ENCODE measurements at places on chromosomes 7 and 10. TPM values are rescaled to one million over a fixed set of nuclear protein-coding genes. Genes with fewer than 3 reads are reported as not detected.
A peak's percentile ranks its signal among the peaks of the same experiment; 100 is the strongest.

- no peaks in the 10 kb centered on the region for H3K4me1 ChIP-seq
- H3K36me3 ChIP-seq = no peaks in the 10 kb centered on the region
- no peak overlapping the region for H3K4me3 ChIP-seq
- no peaks in the 10 kb centered on the region for H3K27me3 ChIP-seq
- DNase-seq = no peak
- no peak overlapping the region for H3K27ac ChIP-seq
Measured at GRCh38 chr10:7045891-7046599, 364.8 kb downstream of the SFMBT2 start.

DNA sequence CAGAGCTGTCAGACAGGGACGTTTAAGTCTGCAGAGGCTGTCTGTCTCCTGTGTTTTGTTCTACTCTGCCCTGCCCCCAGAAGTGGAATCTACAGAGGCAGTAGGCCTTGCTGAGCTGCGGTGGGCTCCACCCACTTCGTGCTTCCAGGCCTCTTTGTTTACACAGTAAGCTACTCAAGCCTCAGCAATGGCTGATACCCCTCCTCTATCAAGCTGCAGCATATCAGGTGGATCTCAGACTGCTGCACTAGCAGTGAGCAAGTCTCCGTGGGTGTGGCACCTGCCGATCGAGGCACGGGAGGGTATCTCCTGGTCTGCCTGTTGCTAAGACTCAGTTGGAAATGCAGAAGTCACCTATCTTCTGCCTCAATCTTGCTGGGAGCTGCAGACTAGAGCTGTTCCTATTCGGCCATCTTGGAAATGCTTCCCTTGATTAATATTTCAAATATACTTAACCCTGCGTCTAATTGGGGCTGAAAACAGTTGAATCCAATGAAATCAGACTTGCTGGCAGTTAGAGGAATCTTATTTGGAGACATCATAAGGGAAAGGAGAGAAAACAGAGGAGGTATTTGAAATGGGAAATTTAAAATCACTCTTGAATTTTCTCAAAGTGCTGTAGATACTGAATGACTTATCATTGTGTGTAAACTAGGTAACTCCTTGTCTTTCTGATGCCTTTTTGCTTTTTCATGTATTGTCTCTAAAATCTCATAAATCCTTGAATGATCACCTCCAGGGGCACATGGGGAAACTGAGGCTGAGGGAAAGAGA lies 13.8 kb upstream of the CYP3A5 start:
- H3K27me3 ChIP-seq = no peaks in the 10 kb centered on the region
- H3K27ac ChIP-seq = no peak overlapping the region
- no peak for DNase-seq
- H3K36me3 ChIP-seq = no peaks in the 10 kb centered on the region
- H3K4me1 ChIP-seq = no peaks in the 10 kb centered on the region
- H3K4me3 ChIP-seq = no peak overlapping the region

- H3K27ac ChIP-seq = no peak overlapping the region
- H3K27me3 ChIP-seq = no peaks in the 10 kb centered on the region
- H3K4me3 ChIP-seq = no peak overlapping the region
- DNase-seq = no peak
Measured at GRCh38 chr10:114982989-114983388, 45.0 kb downstream of the TRUB1 start.

- H3K27ac ChIP-seq = no peak overlapping the region
- H3K4me1 ChIP-seq = no peaks in the 10 kb centered on the region
- no peak for DNase-seq
- no peaks in the 10 kb centered on the region for H3K27me3 ChIP-seq
- H3K36me3 ChIP-seq = no peaks in the 10 kb centered on the region
Measured at GRCh38 chr10:1664333-1664964, 72.9 kb downstream of the ADARB2 start.

DNA sequence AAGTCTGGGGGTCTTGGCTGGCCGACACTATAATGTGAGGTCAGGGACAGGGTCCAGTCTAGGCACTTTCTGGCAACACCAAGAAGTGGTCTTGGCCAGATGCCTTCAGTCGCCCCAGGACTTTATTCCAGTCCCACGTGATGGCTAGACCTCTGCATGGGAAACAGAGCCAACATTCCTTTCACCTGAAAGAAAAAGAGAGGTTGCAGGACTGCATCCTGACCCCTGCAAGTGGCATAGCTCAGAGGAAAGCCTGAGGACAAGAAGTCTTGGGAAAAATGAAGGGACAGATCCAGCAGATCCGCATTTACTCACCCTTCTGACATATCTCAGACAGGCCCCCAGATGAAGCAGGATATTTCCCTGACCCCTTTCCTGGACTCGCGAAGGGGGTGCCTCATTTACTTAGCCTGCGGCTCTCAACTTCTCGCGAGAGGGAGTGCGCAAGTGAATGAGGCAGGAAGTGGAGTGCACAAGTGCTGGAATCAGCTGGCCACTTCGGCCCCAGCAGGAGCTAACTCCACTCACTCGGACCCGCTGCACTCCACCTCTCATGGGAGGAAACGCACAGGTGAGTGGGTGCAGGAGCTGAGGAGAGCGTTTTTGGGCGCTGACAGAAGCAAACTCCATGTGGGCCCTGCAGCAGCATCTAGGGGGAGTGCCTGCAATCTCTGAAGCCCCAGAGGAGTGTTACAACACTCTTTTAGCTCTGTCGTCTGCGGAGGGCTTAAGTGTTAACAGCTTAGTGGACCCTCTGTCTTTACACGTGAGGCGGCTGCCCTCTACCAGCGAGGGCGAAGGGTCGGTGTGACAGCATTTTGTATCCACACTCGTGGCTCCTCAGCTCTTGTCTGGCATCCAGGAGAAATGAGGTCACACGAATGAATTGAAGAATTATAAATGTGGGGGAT lies 916.2 kb upstream of the GHITM start:
- DNase-seq = no peak
- no peak overlapping the region for H3K27ac ChIP-seq
- no peak overlapping the region for H3K4me3 ChIP-seq
- H3K27me3 ChIP-seq = no peaks in the 10 kb centered on the region

- H3K27me3 ChIP-seq = no peaks in the 10 kb centered on the region
- H3K4me3 ChIP-seq = no peak overlapping the region
- H3K4me1 ChIP-seq = peaks cover 25% of the 10 kb centered on the region
- peak overlapping the region; percentile 78 for H3K27ac ChIP-seq
- peak; percentile 18 for DNase-seq
- H3K36me3 ChIP-seq = no peaks in the 10 kb centered on the region
Measured at GRCh38 chr7:37352974-37353948, 95.4 kb downstream of the ELMO1 start.

DNA sequence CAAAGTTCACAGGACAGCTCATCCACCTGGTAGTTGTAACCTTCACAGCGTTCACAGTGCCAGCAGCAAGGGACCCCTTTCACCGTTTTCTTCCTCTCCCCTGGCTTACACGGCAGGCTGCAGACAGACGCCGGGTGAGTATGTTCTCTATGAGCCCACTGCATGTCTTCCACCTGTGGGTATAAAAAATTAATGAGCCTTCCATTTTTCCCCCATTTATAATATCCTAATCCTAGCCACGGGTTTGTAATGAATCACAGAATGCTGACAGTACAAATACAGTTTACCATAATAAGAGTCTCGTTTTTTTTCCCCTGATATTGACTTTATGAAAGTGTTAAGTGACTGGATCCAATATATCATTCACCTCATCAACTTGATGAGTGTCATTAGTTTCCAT lies 719.0 kb downstream of the GRM8 start:
- no peak overlapping the region for H3K27ac ChIP-seq
- DNase-seq = no peak
- H3K27me3 ChIP-seq = no peaks in the 10 kb centered on the region
- H3K4me1 ChIP-seq = no peaks in the 10 kb centered on the region
- no peak overlapping the region for H3K4me3 ChIP-seq
- H3K36me3 ChIP-seq = no peaks in the 10 kb centered on the region

GRCh38 chr10:125152450-125153368 lies 7.7 kb downstream of the CTBP2 start:
- DNase-seq = no peak
- peak overlapping the region; percentile 97 for H3K27ac ChIP-seq
- peaks cover 87% of the 10 kb centered on the region for H3K4me1 ChIP-seq

DNA sequence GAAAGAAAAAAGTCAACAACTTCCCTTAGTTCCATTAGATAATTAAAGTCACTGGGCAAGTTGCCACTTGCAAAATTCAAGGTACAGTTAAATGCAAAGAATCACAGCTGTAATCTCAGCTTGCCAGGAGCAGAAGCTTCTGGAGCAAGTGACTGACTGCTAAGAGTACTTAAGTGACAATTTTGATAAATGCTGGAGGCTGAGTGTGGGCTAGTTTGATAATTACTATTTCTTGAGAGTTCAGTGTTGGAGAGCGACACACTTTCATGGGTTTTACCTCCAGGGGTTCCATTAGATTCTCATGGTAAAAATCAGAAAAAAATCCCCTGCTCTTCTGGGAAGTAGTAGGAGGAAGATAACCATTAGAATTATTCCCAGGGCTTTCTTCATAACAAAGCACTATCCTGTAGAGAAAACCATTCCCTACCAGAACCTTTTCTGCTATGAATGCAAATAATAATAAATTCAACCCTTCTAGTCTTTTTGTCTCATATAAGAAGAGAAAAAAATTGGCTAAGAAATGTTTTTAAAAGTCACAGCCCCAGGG lies 486.3 kb downstream of the POM121L12 start:
- H3K4me1 ChIP-seq = no peaks in the 10 kb centered on the region
- no peak overlapping the region for H3K4me3 ChIP-seq
- no peaks in the 10 kb centered on the region for H3K36me3 ChIP-seq
- no peak overlapping the region for H3K27ac ChIP-seq

- H3K4me1 ChIP-seq = no peaks in the 10 kb centered on the region
- H3K27ac ChIP-seq = no peak overlapping the region
- no peak overlapping the region for H3K4me3 ChIP-seq
- H3K27me3 ChIP-seq = no peaks in the 10 kb centered on the region
Measured at GRCh38 chr10:71462062-71462935, 65.6 kb downstream of the CDH23 start.

Gene MMD2
- total RNA-seq = not detected

Gene TRDMT1
- 4.7 TPM for total RNA-seq

Gene GNAT3
- total RNA-seq = not detected

Gene EBF3
- 8.4 TPM for total RNA-seq

All from gastrocnemius medialis (tissue), 4 donors.